ENCODE measurements at places on chromosomes 5 and 9.

DNA sequence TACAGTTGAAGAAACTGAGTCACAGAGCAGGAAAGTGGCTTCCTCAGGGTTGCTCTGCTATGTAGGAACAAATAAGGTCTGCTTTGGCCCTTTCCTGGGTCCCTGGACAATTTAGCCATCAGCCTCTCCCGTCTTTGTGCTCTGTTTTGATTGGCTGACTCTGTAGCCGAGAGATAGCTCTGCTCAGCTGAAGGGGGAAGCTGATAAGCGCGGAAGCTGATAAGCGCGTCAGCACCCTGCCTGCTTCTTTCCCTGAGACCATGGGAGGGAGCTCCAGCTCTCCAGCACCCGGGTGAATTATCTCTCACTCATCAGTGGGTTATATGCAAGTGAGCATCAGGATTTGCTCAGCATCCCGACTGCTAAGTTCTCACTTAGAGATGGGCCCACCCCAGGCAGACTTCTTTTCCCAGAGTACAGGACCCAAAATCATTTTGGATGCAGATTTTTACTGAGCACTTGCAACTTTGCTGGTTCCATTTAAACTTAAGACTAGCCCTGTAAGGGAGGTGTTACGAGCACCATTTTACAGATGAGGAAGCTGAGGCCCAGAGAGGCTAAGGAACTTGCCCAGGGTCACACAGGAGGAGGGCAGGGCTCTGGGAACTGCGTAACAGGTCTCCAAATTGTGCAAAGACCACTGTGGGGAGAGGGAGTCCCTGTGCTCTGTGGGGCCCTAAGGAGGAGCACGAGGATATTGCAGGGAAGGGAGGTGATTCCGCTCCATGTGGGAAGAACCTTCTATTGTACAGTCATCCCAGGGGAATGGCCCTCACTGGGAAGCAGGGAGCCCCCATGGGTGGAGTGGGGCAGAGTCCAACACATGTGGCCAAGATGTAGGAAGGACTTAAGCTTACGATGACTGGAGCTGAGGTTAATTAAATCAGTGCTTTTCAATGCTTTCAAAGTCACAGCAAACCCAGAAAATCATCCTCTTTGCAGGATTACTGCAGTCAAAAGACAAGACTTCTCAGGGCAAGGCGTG, 83.7 kb upstream of the ORM1 start:
- no peak for DNase-seq

DNA sequence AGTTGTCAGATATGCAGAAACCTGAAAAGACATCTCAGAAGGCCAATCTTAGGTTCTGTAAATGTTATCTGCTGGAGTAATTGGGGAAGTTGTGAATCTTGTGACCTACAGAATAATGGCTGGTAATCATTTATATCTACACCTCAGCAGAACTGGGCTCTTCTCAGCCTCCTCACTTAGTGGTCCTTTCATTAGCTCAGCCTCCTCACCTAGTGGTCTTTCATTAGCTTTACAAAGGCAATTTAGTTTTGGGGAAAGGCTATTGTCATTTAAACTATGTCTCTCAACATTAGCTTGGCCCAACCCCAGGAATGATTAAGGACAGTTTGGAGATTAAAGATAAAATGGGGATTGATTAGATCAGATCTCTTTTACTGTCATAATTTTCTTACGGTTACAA, 284.2 kb upstream of the SGCD start:
- DNase-seq = no peak

DNA sequence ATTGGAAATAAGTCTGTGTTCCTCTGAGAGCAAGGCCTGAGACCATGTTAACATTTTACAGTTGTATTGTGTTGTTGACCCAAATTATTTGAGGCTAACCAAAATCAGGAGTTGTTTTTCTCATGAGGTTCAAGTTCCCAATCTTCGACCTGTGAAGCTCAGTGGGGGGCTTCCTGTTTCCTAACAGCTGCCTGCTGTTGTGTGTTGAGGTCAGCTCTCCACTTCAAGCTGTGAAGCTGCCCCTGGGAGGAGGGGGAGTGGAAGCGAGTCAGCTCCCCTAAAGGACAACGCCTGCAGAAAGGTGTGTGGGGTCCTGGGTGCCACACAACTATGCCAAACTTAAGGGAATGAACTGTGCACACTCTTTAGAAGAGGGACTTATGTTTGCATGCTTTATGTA, 295.5 kb downstream of the IRX1 start:
- no peak for DNase-seq

- no peak for DNase-seq
Measured at GRCh38 chr9:138117101-138117750, 239.6 kb downstream of the CACNA1B start.

- no peak for DNase-seq
Measured at GRCh38 chr5:153030755-153031725, 459.4 kb upstream of the GRIA1 start.

GRCh38 chr5:61052882-61053281, 107.9 kb downstream of the NDUFAF2 start:
- no peak for DNase-seq

- no peak for DNase-seq
Measured at GRCh38 chr5:145853781-145854376, 18.7 kb upstream of the PRELID2 start.

DNA sequence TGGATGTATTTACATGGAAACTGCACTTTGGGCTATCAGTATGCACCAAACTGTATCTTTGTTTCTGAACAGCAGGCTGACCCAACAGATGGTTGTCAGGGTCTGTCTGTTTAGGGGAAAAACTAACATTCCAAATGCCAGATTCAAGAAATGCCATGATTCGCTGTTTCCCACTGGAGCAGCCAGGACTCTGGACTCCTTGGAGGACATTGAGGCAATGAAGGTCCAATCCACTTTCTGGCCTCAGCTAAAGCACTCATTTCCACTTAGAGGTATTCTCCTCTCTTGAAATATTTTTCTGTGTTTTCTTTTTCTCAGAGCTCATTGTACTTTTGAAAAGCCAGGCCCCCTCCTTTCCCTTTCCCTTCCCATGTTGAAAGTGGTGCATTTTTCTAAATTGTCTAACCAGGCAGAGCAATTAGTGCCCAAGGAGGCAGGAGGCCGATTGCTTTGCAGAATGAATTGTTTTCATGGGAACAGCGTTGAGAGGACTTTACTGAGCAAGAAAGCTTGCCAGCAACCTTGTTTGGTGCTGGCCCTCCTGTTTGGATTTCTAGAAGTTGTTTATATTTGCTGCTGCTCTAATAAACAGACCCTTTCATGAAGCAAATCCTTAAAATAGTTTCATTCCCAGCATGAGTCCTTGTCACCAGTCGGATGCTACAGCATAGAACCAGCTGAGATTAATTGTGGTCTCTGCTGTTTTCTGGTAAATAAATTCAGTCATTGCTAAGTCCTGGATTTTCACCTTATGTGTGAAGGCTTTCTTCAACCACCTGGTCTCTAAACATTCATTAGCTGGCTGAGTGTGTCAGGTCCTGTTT, 132.8 kb upstream of the TAF11L2 start:
- DNase-seq = no peak

DNA sequence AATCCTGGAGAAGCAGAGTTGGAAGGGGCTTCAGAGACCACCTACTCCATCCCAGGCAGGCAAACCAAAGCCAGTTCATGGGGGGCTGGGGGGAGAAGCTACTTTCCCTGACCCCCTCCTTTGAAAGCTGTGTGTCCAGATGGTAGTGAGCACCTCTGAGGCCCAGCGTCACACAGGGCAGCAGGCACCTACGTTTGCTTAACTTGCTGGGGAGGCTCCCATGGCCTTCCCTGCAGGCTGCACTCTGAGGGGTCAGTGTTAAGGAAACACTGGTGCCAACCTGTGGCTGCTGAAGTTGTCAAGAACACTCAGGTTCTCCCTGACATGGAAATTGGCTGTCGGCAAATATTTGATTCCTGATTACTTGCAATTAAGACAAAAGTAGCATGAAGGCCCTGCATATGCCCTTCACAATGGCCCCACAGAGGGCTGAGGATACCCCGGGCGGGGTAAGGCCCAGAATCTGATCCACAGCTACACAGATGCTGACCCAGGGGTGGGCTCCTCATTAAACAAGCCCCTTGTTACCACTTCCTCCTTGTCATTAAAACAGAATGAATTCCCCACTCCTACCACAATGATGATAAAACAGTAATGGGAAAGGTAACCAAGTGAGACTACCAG, 208.5 kb downstream of the FSTL4 start:
- DNase-seq = no peak

- DNase-seq = no peak
Measured at GRCh38 chr9:13279284-13280141, at the start of gene MPDZ. Gene MPDZ (minus strand): TSS chr9:13279692. CDS start chr9:13250315, 29,377 bp downstream.

GRCh38 chr5:112533362-112533761, 114.3 kb upstream of the EPB41L4A start:
- no peak for DNase-seq

DNA sequence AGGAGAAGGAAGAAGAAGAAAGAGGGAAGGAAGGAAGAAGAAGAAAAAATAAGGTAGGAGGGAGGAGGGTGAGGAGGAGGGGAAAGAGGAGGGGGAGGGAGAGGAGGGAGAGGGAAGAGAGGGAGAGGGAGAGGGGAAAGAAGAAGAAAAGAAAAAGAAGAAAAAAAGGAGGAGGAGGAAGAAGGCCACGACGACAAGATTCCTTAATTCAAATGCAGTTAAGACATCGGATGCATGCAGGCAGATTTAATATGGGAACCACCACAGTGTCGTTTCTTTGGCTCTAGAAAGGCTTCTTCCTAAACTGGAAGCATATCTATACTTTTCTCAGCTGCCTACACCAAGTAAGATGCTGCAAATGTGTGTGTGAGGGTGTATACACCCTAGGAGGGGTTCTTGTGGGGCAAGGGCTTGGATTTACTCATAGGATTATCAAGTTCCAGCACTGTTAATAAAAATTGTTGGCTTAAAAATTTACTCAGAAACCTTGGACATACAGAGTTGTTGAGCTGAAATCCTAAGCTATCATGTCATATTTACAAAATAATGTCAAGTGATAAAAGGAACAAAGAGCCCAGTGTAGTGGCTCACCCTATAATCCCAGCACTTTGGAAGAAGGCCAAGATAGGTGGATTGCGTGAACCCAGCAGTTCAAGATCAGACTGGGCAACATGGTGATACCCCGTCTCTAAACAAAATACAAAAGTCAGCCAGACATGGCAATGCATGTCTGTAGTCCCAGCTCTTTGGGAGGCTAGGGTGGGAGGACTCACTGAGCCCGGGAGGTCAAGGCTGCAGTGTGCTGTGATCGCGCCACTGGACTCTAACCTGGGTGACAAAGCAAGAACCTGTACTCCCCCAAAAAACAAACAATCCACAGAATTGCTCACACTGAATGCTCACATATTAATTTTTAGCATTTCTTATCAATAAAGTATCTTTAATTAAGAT, 108.5 kb downstream of the UBAP2 start:
- DNase-seq = no peak

DNA sequence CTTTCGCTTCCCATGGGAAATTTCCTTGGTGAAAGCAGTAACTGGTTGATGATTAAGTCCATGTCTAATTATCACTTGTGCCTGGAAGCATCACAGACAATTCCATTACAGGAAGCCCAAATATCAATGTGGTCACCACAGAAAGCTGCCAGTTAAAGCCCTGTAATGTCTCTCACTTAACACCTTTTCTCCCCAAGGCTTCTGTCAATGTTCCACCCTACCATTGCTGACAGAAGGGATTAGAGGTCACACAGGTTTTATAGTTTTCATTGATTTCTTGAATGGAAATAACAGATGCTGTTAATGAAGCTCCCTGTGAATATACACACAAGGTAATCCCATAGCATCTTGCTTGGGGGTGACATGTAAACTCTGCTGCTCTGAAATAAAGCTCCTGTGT, 279.2 kb downstream of the COX7C start:
- no peak for DNase-seq

- no peak for DNase-seq
Measured at GRCh38 chr5:55763746-55764420, 26.0 kb downstream of the DDX4 start.

DNA sequence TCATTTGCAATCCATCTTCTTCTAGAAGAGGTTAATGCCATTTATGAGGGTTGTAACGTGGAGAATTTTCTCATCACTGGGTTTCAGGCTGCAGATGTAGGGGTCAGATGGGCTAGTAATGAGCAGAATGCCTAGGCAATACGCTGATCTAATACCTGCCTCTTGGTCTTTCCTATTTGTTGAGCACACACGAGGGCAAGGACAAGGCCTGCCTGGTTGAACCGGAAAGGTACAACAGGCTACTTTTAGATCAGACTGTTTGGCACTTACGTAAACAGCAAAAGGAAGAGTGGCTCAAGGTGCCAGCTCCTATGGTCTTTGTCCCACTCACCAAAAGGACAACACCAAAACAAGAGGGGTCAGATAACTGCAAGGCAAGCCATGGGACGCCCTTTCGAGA, 24.0 kb upstream of the GNE start:
- no peak for DNase-seq

- DNase-seq = no peak
Measured at GRCh38 chr9:80085668-80086067, 513.9 kb downstream of the TLE4 start.

- DNase-seq = no peak
Measured at GRCh38 chr5:85488295-85488694, 1103.6 kb upstream of the EDIL3 start.

DNA sequence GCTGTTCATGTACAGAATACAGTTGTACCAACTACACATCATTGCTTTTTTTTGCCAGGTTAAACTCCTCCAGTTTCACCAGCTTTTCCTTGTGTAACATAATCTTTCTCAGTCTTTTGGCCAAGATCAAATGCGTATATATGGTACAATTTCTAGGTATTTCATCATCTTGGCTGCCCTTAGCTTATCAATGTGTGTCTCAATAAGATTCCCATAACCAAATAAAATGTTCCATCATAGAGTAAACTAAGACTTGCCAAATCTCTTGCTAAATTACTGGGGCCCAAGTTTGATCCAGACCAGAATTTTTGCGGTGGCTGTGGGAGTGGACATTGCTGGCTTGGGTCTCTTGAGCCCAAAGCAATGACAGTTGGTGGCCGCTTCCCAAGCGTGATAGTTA, 24.3 kb upstream of the ERBIN start:
- no peak for DNase-seq

DNA sequence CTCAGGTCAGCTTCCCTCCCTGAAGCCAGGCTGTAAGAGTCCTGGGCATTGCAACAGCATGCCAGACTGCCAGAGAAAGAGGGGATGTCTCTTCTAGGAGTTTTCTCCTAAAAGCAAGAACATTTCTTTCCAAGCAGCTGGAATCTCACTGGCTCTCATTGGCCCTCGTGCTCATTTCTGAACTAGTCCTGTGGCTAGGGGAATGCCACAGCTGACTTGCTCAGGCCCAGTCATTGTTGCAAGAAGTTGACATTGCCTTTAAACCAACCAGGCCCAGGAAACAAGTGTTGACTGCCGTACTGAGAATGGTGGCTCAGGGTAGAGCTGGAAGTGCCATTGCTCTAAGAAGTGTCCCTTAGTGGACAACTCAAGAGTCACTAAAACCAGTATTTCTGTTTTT, 15.0 kb upstream of the CEP120 start:
- DNase-seq = no peak

- DNase-seq = no peak
Measured at GRCh38 chr5:34817558-34818351, 21.2 kb upstream of the TTC23L start.

- DNase-seq = no peak
Measured at GRCh38 chr5:51188001-51188591, 195.2 kb upstream of the ISL1 start.

DNA sequence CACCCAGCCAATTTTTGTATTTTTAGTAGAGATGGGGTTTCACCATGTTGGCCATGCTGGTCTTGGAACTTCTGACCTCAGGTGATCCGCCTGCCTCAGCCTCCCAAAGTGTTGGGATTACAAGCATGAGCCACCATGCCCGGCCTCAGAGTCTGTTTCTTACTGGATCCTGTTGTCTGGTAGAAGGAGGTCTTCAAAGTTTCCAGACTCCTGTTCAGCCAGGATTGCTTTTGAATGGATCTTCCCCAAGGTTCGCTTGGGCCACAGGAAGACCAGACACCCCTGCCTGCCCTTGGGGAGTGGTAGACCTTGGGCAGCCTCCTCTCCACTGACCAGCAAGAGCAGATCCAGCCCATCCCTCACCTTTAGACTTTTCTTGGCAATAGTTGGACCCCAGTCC, 7.6 kb upstream of the LCN2 start:
- no peak for DNase-seq

Measured in activated CD4-positive, alpha-beta T cell treated with anti-CD3 and anti-CD28 coated beads for 24 hours (primary cell).